ENCODE measurements at places on chromosomes 7 and 10. TPM values are rescaled to one million over a fixed set of nuclear protein-coding genes. Genes with fewer than 3 reads are reported as not detected.
A peak's percentile ranks its signal among the peaks of the same experiment; 100 is the strongest.

- DNase-seq: no peak
Observed at GRCh38 chr7:102875700-102876295, 37.0 kb upstream of the LRRC17 start.

DNA sequence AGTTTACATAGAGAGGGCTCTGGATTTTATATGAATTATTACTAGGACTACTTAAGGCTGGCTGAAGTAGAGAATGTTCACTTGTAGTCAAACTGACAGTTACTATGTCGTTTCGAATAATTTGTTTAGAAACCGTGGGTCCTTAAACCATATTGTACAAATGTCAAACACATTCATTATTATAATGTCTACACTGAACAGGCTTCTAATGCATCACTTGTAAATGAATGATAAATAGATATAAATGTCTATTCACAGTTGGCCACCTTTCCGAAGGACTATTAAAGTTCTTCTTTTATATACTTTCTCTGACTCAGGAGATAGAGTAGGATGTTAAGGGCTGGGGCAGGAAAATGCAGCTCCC is 95.3 kb downstream of the SEMA3D start:
- DNase-seq: no peak

The TMEM213 gene
- total RNA-seq: not detected

The CCL26 gene
- 1.00 TPM for total RNA-seq

- DNase-seq: no peak
Observed at GRCh38 chr7:683526-684205, 42.8 kb upstream of the DNAAF5 start.

GRCh38 chr7:31890198-31890597 is 180.0 kb downstream of the PDE1C start:
- no peak for DNase-seq

The CYP2E1 gene
- 0.62 TPM for total RNA-seq

The ZNRF2 gene
- 15.6 TPM for total RNA-seq

DNA sequence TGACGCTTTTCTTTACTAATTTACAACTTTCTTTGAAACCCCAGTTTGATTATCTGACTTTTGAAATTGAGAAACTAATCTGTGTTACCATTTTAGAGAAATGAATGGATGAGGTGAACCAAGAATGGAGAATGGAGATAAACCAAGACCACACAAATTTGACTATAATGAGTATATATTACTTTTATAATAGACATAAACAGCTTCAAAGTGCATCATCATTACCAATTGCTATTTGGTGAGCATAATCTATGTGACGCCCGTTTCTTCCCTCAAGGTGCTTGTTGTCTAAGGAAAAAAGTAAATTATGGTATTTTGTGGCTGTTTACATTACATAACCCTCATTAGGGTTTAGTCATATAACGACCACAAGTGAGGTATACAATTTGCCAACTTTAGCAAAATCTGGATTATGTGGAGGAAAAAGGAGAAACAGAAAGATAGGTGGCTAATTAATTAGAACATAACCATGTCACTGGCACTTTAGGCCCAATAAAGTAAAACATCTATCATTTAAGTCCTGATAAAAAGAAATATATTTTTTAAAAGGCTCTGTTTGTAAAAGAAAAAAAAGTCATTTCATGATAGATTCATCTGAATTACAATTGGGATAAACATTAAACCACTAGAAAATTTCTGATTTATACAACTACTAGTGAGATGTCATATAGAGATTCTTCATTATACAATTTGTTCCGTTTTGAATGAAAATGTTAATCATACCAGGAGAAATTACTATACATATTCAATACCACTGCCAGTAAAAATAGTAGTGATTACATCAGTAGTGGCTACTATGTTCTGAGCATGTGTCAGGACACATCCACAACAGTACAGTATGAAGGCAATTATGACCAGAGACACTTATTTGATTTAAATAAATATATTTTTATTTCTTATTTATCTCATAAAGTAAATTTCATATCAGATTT is 118.2 kb upstream of the FAM133B start:
- no peak for DNase-seq

GRCh38 chr7:132410385-132410784 is 165.9 kb downstream of the PLXNA4 start:
- no peak for DNase-seq

DNA sequence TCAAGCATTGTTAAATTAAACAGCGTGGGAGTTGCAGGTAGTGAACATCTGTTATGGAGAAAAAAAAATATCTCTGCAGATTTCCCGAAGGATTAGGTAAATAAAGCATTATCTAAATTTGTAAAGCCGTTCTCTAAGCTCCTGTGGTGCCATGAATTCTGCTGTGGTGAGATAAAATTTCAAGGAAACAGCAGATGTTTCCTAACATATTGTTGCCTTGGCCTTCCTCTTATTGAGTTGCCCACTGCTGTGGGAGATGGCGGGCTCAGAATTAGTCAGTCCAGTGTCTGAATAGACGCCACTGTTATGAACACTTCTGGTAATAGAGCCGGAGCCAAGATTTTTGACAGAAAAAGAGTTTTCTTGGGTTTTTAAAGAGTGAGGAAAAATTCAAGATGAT is 82.6 kb upstream of the ELMO1 start:
- no peak for DNase-seq

DNA sequence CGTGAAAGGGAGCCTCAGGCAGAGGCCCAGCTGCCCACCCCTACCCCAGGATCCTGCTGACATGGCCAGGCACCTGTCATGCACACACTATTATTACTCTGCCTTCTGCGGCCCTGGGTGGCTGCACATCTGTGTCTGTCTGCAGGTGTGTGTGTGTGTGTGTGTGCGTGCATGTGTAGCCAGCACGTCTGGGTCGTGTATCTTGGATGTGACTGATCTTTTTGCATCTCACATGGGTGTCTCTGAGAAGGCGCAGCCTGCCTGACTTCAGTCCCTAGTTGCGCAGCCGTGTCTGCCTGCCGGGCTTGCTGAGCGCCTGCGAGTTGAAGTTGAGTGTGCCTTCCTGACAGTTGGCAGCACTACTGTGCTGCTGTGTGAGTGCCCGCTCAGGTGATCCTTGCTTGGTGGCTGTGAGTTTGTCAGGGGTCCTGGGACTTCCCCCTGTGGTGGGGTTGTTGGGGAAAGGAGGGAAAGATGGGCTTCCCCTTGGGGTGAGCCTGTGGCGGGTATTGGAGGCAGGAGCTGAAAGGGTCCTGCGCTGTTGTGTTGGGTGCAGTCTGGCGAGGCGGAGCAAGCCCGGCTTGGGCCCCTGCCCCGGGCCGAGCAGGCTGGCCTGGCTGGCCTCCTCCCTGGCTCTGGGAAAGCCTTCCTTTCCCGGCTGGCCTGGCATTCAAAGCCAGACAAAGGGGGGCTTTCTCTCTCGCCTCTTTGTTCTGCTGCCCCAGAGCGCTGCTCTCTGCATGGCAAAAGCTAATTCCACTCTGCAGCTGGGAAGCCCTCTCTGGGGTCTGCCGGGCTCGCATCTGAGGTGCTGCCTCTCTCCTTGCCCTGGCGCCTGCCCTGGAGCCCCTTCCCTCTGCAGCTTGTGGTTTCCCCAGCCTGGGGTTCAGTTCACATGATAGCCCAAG is 4.9 kb downstream of the TRIM8 start:
- no peak for DNase-seq

DNA sequence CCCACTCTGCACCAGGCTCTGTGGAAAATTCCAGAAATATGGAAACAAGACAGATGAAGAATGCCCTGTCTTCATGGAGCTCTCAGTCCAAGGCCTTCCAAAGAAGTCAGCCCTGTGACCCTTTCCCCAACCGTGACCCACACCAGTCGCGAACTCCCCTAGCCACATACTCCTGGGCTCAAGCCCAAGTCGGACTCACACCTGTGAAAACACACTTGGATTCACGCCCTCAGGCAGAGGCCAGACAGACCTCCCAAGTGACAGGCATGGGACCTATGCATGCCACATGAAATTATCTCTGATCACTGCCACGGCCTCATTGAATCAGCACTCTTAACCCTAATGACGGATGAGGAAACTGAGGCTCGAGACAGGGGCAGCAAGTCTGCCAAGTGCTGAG is 42.5 kb downstream of the ZCCHC24 start:
- DNase-seq: no peak

DNA sequence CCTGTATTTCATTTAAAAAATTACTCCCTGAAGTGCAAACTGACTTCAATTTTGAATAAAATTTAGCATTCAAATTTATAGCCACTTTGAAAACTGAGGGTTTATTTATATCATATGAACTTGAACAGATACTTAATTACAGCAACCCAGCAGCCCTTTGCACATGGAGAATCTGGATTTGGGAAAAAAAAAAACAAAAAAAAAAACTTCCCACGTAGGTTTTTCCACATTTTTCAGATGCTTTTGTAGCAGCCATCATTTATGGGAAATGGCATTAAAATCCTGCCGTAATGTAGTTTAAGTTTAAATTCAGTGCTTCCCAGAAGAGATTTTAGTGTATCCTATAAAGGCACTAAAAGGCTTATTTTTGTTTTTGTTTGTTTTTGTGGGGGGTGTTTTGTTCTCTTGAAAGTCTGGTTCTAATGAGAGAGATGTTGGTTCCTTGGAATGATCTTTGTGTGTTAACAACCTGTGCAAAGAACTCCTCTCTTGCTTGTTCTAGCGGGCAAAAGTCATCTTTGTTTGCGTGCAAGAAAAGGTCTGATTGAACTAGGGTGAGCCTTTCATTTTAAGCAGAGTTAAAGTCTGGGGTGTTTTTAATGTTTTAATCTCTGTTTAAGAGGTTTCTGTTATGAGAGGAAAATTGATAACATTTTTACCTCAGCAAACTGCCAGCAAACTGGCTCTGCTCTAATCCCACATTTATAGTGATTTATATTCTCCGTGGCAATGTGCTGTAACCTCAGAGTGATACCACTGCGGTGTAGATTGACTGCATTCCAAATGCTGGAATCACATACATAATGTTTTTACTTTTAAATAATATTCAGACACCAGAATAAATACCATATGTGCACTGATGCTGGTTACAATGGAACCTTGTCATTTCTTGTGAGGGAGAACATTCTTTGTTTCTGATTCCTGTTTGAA is 105.5 kb downstream of the WNT2 start:
- no peak for DNase-seq

The PRSS1 gene
- total RNA-seq: 118 TPM

The NCAPG2 gene
- total RNA-seq: 23.8 TPM

DNA sequence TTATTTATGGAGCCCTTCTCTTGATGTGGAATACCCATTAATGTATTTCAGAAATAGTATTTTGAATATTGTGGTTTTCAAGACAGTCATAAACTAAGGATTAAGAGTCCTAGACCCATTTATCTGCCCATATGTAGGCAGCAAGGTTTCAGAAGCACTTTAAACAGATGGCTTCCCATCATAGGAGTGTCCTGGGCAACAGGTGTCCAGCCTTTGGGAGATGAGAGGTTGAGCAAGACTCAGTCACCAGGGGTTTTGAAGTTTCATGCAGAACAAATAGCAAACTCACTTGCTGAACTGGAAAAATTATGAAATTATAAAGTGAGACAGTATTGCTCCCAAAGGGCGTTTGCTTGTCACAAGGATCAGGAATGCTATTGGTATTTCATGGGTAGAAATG is 192.9 kb upstream of the CSTF2T start:
- no peak for DNase-seq

GRCh38 chr7:90595342-90595800 is 750 bp upstream of the CDK14 start:
- no peak for DNase-seq

The FAM25C gene
- not detected for total RNA-seq

- DNase-seq: no peak
Observed at GRCh38 chr10:114042895-114043531, 653 bp upstream of the ADRB1 start.

- peak; percentile 45 for DNase-seq
Observed at GRCh38 chr10:132096223-132096622, 30.5 kb downstream of the JAKMIP3 start.

GRCh38 chr7:149454006-149454405 is 6.9 kb downstream of the ZNF777 start:
- DNase-seq: peak; percentile 48

The KEL gene
- total RNA-seq: 1.6 TPM

DNA sequence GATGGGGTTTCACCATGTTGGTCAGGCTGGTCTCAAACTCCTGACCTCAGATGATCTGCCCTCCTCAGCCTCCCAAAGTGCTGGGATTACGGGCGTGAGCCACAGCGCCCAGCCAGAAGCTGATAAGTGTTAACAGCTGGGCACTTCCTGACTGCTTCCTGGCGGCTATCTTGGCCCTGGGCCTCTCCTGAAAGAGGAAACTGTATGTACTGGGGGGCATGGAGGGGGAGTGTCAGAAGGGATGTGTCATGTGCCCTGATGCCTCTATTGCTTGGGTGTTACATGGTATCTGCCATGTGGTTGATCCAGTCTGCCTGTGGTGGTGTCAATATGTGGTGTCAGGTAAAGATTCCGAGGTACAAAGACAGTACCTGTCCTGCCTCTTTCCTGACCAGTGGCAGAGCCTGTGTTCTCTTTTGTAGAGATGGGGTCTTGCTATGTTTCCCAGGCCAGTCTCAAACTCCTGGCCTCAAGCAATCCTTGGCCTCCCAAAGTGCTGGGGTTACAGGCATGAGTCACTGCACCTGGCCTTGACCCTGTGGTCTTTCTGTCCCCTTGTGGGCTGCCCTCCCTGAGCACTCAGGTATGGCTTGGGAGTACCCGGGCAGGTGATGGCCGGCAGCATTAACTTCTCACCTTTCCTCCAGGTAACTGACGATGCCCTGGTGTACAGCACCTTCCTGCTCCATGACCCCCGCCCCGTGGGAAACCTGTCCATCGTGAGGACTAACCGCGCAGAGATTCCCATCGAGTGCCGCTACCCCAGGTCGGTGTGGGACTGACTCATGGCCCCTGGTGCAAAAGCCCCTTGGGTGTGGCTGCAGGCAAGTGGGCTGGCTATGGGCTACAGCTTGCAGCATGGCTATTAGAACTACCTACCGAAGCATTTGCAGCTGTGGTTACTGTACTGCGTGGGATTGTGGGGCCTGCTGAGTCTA is 4.4 kb downstream of the ZP3 start:
- no peak for DNase-seq

- DNase-seq: no peak
Observed at GRCh38 chr7:121156825-121157224, 168.3 kb downstream of the CPED1 start.

The SCART1 gene
- 1.4 TPM for total RNA-seq

- DNase-seq: no peak
Observed at GRCh38 chr7:46363688-46364087, 442.6 kb upstream of the IGFBP3 start.

The CRPPA gene
- total RNA-seq: 2.9 TPM

- DNase-seq: no peak
Observed at GRCh38 chr7:16606704-16607103, 38.9 kb downstream of the ANKMY2 start.

The ZNF804B gene
- 0.07 TPM for total RNA-seq

- DNase-seq: no peak
Observed at GRCh38 chr7:93828260-93828659, 62.3 kb downstream of the TFPI2 start.

DNA sequence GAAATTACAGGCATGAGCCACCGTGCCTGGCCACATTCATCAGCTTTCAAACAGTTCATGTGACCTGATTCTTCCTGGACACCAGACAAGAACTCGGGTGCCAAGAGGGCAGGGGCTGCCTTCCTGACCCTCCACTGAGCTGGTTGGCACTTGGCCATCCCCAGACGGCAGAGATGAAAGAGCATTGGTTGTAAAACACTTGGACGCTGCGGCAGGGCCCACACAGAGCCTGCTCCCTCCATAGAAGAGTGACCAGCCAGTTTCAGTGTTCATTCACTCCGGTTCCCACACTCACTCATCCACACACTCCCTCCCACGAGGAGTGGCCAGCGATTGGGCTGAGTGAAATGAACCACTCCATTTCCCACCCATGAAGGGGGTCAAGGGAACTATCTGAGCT is 112.3 kb downstream of the ITGB8 start:
- no peak for DNase-seq

All from type B pancreatic cell (in vitro differentiated cells).